Mesendoderm (in vitro differentiated cells): ENCODE measurements at places on chromosomes 12 and 14.

GRCh38 chr14:104221636-104222369 is 83.4 kb downstream of the KIF26A start:
- DNase-seq: no peak

- DNase-seq: peak; percentile 95
Observed at GRCh38 chr12:32183650-32184049, 77.0 kb downstream of the BICD1 start.

DNA sequence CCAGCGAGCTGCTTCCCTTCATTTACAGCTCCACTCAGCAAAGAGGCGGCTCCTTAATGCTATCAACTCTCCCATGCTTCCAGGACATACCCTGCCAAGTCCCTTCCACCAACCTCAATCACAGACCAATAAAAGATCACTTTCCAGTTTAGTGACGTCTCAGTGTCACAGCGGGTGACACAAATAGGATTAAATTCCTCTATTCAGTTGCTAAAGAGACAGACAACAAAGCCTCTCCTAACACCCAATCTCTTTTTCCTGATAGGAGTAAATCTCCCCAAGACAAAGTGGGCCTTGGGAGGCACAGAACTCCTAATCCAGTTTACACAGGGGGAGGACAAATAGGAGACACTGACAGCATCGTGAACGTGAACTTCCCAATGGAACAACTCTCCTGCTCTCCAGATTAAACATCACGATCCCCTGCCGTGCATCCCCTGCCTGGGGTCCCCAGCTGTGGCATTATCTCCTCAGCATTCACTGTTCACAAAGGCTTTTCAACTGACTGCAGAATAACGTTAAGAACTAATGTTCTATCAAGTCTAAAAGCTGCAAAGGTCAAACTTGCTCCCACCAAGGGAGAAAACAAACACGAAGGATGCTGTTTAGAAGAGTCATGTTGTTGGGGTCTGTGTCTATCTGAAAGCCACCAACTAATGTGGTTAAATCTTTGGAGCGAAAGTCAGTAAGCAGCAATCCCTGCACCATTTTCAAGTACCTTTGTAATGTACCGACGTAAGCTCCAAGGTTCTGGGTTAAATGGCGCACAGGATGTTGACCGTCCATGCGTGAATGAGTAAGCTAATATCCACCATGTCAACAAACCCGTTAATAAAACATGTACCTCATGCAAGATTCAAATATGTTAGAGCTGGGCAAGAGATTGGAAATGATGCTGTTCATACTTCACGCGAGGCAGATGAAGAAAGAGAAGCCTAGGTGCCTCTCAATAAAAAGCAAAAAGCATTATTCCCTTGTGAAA is 31.5 kb downstream of the TMEM132D start:
- DNase-seq: peak; percentile 98

DNA sequence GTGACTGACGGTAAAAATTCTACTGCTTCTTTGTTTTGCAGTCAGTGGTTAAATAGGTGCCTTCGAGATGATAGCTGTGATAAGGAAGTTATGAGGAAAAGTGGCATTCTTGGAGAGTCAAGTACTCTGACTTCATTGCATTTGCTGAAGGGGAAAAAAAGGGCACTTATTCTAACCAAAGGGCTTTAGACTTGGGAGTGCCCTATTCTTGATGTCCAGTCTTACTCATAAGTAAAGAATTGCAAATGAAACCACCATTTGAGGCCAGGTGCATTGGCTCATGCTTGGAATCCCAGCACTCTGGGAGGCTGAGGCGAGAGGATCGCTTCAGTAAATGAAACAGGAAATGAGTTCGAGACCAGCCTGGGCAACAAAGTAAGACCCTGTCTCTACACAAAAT is 40.3 kb downstream of the BRAP start:
- peak; percentile 17 for DNase-seq

DNA sequence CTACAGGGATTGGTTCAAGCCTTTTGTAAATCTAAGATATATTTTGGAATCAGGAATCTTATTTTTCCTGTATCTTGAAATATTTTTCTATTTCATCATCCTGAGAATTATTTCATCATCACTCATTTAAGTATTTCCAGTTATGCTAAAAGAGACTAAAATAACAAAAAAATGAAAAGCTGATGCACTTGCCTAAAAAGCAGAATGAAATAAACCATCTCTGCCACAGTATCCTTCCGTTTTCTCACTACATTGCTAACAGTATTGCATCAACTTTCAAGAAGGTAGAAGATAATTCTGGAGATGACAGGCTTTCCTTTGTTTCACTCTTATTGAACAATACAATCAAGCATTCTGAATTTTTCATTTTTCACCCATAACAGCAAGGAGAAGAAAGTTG is 31.1 kb upstream of the EIF5 start:
- DNase-seq: no peak

GRCh38 chr12:57625261-57626032 is 7.6 kb downstream of the B4GALNT1 start:
- DNase-seq: no peak

DNA sequence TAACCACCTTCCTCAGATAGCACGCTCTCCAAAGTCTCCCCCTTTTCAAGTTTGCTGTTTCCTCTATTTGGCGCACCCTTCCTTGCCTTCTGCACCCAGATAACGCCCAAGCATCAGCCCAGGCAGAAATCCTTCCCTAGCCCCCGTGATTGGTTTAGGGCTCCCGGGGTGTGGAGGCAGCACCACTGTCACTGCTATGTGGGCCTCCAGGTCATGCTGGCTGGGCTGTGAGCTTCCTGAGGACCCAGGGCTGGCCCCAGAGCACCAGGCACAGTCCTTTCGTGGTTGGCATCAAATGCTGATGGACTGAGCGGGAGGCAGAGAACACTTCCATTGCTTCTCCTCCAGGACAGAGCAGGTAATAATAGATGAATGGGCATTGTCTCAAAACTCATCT is 311.4 kb downstream of the BCL11B start:
- no peak for DNase-seq
